ENCODE measurements at places on chromosomes 3 and 15.

DNA sequence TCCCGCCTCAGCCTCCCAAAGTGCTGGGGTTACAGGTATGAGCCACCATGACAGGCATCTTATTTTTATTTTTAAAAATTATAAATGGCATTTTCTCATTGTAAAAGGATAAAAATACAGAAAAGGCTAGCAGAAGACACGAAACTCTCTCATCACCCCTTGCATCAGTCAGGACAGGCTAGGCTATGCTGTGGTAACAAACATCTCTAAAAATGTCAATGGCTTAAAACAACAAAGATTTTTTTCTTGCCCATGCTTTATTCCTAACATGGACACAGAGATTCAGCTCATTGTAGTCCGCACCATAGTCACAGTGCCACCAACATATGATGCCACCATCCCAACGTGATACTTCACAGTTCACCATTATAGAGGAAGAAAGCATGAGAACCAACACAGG, 34.0 kb upstream of the SEMA4B start:
- DNase-seq: no peak

DNA sequence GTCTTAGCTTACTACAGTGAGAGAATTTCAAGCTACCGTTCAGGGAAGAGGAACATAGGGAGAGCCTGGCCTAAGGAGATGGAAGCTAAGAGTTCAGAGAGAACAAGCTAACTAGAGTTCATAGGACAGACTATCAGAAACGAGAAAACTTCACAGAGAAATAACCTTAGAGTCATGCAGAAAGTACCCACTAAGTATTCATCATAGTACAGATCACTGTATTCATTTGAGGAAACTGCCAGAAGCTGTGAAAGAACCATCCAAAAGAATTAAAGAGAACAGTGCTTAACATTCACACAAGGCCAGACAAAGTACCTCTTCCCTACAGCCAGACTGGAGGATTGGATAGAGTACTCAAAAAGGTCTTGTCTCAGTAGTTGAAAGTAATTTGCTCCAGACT, 15.2 kb upstream of the GBE1 start:
- no peak for DNase-seq

- DNase-seq: no peak
Measured at GRCh38 chr3:148082506-148083280, 615.0 kb upstream of the AGTR1 start.

DNA sequence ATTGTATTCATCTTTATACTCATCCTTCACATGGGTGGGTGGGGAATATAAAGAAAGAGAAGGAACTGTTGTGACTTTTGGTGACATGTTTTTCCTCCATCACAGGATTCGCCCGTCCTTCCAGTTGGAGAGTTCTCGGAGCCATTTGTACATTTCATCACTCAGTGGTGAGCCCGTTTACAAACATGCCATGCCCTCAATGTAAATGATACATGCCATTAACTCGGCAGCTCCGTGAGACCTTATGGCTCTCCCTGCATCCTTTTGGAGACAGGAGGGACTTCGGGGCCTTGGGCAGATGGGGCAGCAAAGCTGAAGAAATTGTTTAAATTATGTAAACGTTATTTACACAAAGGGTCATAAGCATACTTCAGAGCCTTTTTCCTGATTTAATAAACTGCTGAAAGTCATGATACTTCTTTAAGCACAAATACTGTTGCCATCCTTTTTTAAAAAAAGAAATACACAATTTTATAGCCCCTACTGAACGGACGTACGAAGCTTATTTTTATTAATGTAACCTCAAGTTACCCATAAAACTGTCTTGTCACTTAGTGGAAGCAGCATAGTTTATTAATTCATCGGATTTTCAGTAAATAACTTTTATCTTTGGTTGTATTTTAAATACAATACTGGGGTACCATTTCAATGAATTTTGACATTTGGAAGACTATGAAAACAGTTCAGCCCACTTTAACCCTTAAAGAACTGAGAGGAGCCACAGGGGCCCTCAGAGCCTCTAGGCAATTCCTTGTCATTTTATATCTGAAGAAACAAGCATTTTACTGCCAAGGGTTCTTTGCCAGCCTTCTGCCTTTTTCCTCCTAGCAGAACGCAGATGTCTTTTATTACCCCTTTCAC, 55.6 kb upstream of the SKOR1 start:
- DNase-seq: no peak

DNA sequence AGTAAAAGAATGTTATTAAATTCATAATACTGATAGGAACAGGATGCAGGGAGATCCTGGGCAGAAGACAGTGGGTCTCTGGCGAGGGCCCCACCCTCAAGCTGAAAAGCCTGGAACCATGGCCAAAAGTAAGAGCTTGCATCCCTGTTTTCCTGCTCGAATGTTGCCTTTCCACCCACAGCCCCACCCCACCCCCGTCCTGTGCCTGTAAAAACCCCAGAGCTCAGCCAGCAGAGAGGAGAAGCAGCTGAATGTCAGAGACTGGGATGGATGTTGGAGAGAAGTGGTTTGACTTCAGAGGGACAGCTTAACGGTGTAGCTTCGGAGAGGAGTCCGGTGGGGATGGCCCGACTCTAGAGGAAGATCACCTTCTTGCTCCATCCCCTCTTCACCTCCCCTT, 207.9 kb downstream of the ROBO2 start:
- no peak for DNase-seq

DNA sequence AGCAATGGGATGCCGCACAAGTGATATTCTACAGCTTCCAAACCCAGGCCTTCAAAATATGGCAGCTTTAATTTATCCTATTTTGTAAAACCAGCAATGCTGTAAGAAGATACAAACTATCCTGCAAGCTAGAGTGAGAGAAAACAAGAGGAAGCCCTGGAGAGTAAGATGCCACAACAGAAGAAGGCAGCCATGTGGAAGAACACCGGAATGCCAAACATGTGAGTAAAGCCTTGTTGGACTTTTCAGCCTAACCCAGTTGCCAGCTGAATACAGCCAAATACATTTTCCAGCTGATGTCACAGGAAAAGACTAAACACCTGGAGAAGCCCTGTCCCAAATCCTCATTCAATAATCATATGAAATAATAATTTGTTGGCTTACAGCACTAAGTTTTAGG, 1115.1 kb upstream of the CADM2 start:
- DNase-seq: no peak

- DNase-seq: no peak
Measured at GRCh38 chr3:151841801-151842200, 27.9 kb downstream of the AADAC start.

All from lower lobe of right lung (tissue), 2 donors.